Vagina (tissue), 2 donors: ENCODE measurements at places on chromosomes 4 and X.

- H3K4me3 ChIP-seq = no peak overlapping the region
- H3K4me1 ChIP-seq = no peaks in the 10 kb centered on the region
- no peaks in the 10 kb centered on the region for H3K27me3 ChIP-seq
- H3K27ac ChIP-seq = no peak overlapping the region
These were observed 75.9 kb downstream of the SPATA18 start for GRCh38 chr4:52126966-52127365.

DNA sequence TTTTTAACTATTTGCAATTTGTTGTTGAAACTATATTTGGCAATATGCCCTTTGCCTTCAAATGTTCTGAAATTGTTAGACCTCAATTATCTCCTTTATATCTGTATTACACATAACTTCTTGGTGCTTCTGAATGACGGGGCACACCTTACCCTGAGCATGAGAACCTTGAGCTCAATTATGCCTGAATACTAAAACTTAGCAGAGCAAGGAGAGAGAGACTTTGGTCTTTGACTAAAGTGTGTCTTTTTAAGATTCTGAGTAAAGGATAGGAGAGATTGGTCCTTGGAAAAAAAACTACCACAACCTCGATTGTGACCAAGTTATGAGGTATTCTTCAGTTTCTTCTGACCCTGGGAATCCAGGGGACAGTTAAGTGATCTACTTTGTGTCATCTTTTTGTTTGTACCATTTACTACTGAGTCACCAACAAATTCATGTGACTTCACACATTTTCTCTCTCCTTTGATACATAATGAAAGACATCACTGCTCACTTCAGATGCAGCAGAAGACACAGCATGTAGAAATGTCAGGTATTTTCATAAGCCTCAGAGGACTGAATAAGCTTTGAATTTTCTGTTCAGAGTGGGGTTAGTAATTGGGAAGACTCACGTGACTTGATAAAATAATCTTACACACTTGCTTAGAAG lies 51.4 kb downstream of the PTTG2 start:
- peaks cover 9% of the 10 kb centered on the region for H3K4me1 ChIP-seq
- no peak overlapping the region for H3K27ac ChIP-seq
- DNase-seq = no peak
- no peaks in the 10 kb centered on the region for H3K27me3 ChIP-seq
- no peak overlapping the region for H3K4me3 ChIP-seq

- no peak overlapping the region for H3K27ac ChIP-seq
- no peak for DNase-seq
- no peaks in the 10 kb centered on the region for H3K27me3 ChIP-seq
- no peaks in the 10 kb centered on the region for H3K36me3 ChIP-seq
- H3K4me1 ChIP-seq = no peaks in the 10 kb centered on the region
- no peak overlapping the region for H3K4me3 ChIP-seq
These were observed 21.2 kb upstream of the DHRSX start for GRCh38 chrX:2521927-2522386.

- H3K4me1 ChIP-seq = peaks cover 8% of the 10 kb centered on the region
- no peak overlapping the region for H3K27ac ChIP-seq
- H3K27me3 ChIP-seq = no peaks in the 10 kb centered on the region
- no peak for DNase-seq
These were observed 64.6 kb downstream of the SYNPO2 start for GRCh38 chr4:118953276-118953675.

DNA sequence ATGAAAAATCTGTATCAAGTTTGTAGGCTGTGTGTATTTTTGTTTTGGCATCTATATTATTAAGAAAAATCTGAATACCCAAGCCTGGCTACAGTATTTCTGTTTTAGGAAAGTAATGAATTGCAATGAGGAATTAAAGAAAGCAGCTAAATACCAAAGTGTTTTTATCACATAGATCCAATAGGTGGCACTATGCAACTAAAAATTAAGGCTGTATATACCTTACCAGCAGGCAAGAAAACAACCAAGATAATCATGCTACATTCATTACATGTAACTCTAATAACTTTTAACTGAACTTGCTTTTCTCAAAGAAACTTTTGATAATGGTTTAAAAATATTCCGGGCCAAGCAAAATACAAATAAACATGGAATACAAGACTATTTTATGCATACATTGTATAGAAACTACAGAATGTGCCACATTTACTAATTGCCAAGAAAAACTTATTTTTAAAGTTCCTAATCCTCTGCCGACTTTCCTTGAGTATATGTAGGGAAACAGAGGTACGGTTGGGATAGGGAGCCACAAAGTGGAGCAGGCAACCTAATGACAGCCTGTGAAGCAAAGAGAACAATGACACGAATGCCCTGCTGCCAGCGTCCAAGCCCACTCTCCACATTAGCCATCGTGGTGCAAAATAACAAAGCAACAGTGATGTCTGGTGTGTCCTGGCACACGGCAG lies 63.7 kb downstream of the SEC24D start:
- H3K4me1 ChIP-seq = peaks cover 54% of the 10 kb centered on the region
- H3K4me3 ChIP-seq = no peak overlapping the region
- H3K27me3 ChIP-seq = no peaks in the 10 kb centered on the region
- peaks cover 3% of the 10 kb centered on the region for H3K36me3 ChIP-seq

GRCh38 chr4:165721815-165722214 lies 151.2 kb upstream of the TLL1 start:
- H3K4me1 ChIP-seq = no peaks in the 10 kb centered on the region
- DNase-seq = no peak
- no peaks in the 10 kb centered on the region for H3K36me3 ChIP-seq
- H3K27me3 ChIP-seq = no peaks in the 10 kb centered on the region
